Pons (tissue), 1 donor: ENCODE measurements at places on chromosomes 16 and 17.

DNA sequence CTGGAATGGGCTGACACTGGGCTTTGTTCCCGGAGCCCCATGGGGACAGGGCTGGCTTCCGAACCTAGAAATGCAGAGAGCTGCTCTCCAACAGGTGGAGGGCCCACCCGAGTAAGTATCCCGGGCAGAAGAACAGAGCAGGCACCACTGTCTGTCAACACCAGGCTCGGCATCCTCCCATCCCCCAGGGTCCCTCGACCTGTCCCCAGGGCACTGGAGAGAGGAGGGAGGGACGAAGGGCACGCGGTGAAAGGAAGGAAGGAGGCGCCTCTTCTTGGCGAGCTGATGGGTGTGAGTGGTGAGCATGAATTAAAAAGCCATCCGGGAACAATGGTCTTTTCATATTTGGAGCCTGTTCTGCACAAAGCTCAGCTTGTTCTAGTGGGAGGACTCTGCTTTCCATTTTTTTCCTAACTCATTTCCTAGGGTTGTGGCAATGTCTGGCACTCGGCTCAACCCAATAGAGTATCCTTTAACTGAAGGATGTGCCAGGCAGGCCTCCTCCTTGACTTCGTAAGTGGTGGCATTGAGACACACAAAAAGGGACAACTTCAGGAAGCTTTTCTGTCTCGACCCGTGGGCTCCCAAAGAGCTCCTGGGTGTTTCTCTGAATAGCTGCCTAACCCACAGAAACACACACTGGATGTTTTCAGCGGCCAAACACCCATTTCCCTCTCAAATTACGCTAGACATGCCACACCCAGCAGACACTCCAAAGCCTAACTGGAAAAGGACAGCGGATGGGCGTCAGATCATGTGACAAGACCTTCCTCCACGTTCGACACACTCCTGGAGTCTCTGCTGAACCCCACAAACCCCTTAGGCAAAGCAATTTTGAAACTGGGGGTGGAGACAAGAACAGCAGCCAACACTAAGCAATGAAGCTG is 47.7 kb downstream of the ZFHX3 start:
- peak; percentile 96 for DNase-seq

DNA sequence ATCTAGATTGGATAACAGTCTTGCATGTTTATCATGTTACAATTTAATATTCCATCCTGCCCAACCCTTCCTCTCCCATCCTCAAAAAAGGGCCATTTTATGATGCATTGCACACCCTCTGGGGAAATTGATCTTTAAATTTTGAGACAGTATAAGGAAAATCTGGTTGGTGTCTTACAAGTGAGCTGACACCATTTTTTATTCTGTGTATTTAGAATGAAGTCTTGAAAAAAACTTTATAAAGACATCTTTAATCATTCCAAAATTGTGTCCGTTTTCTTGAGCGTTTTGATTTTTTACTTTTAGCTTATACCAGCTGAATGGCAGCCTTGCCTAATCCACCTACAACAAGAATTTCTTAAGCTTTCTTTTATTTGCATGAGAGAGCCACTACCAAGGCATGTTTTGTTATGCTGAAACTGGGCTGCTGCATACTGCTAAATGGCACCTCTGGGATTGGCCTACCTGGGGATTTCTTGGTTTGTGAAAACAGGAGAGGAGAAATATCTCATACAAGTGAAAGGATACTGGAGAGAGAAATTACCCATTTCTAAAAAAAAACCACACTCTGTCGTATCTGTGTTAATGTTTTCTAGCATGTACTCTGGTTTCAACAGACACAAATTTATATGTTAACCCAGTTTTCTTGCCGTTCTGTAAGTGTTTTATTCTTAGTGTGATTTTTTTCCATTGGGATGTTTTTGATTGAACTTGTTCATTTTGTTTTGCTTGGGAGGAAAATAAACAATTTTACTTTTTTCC is 52.2 kb downstream of the TUBD1 start:
- no peak for DNase-seq

DNA sequence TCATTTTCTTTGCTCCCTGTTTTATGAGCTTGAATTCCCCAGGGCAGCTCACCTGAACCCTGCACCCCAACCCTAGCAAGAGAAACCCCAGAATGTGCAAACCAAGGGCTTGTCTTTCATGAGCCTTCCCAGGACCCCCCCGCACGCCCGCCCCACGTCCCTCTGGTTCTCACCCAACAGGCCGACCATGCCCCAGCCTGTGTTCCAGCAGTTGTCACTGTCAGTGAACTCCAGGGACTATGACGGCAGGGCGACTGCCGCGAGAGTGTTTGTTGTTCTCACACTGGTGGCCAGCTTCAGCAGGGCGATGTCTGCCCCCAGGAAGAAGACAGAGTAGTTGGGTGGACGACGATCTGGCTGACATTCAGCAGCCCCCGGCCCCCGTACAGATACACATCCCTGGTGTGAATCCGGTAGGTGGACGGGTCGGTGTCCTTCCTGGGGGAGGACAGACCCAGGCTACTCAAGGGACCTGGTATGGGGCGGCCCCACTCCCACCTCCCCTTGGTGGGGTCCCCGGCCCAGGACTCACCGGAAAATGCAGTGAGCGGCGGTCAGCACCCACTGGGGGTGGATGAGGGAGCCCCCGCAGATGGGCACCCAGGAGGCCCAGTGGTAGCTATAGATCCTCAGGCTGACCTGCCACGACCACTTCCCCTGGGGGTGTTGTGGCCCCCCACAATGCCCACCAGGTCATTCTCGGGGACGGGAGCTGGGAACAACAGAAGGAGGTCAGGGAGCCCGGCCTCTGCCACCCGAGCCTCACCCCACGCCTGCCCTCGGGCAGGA is 20.1 kb downstream of the TPSD1 start:
- no peak for DNase-seq

DNA sequence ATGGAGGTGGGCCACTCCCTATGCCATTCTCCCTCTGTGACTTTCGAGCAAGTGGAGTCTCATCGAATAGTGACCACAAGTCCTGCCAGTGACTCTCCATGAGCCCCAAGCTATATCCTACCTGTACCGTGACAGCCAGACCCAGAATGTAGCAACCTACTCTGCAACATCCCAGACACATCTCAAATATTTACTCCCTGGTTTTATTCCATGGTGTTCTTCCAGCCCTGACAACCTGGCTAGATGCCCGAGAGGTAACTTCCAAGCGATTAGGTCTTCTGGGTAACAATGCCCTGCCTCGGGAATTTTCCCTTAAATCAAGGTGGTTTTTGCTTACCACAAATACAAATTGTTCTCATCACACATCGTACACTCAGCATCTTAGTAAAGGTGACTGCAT is 211.7 kb downstream of the ZFHX3 start:
- no peak for DNase-seq

DNA sequence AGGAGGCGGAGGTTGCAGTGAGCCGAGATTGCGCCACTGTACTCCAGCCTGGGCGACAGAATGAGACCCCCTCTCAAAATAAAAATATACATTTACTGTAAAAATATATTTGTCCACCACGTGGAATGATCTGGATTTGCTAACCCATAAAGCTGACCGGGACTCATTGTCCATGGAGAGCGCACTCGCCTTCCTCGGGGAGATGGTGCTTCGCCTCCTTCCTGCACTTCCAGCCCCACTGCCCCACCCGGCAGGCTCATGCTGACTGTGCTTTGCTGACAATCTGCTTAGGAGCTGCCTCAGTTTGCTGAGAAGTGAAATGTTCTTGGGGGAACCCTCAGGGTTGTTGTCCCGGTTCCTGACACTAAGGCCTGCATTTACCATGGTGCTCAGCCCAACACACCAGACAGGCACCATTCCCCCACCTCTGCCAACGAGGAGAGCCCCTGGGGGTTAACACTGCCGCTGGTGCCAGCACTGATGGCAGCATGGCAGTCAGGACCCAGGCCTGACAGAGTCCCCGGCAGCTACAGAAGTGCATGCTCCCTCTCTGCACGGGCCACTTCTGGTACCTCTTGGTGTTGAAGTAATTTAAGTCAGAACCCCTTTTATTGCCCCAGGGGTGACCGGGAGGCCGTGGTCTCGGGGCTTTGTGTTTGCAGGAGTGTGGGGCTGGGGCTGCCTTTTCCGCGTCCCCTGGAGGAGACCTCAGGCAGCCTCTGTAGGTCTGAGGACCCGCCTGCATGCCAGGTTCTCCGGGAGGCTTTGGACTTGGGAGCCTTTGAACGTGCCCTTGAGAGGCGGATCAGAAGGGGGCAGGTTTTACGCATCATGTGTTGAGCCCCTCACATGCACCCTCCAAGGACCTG is 2.5 kb downstream of the NUBP2 start:
- no peak for DNase-seq

- DNase-seq, result peak; percentile 71
These were observed 32.9 kb downstream of the SRCIN1 start for GRCh38 chr17:38572669-38573365.

- no peak for DNase-seq
These were observed 46.7 kb downstream of the LMF1 start for GRCh38 chr16:924063-924462.

DNA sequence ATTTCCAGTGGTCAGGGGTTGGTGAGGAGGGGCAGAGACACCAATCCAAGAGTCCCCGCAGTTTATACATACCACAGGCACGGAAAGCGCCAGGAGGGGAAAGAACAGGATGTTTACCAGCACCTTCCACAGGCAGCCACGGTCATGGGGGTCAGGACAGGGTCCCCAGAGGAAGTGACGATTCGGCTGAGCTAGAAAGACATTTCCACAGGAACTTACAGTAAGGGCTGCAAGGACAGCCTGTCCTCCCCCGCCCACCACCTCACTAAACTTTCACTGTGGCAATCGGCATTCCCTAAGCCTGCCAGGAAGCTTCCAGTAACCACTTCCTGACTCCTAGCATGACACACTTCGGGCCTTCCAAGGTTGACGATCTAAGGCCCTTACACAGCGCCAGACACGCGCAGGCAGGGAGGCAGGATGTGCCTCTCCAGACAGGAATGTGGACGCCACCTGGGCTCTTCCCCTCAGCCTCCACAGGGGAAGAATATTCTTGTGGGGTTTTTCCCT is 1.2 kb upstream of the MT2A start:
- no peak for DNase-seq

DNA sequence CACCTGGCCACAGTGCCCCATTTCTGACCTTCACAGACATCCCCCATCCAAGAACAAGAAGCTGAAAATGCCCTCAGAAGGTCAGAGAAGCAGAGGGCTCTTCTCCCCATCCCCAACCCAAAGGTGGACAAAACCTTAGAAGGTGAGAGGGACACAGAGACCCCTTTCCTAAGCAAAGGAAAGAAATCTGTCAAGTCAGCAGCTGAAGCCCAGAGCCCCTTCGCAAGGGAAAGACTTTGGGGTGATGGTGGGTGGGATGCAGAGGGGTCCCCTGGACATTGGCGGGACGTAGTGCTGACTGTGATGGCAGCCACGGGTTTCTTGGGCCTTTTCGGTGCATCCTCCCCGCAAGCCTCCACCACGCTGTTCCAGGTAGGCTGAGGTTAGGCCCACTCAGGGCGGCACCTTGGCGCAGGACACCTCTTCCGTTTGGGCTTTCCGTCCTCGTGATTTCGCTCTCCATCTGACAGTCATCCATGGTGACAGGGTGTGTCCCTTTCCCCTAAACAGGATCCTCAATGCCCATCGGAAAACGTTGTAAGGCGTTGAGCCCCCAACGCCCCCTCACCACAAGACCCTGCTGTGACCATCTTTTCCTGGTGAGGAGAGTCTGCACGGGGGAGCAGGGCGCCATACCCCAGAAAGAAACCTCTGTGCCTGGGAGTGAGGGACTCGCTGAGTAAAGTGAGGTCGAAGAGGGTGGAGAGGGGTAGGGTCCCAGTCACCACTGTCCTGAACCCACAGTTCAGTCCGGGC is 10.7 kb upstream of the GSDMA start:
- DNase-seq, result no peak

DNA sequence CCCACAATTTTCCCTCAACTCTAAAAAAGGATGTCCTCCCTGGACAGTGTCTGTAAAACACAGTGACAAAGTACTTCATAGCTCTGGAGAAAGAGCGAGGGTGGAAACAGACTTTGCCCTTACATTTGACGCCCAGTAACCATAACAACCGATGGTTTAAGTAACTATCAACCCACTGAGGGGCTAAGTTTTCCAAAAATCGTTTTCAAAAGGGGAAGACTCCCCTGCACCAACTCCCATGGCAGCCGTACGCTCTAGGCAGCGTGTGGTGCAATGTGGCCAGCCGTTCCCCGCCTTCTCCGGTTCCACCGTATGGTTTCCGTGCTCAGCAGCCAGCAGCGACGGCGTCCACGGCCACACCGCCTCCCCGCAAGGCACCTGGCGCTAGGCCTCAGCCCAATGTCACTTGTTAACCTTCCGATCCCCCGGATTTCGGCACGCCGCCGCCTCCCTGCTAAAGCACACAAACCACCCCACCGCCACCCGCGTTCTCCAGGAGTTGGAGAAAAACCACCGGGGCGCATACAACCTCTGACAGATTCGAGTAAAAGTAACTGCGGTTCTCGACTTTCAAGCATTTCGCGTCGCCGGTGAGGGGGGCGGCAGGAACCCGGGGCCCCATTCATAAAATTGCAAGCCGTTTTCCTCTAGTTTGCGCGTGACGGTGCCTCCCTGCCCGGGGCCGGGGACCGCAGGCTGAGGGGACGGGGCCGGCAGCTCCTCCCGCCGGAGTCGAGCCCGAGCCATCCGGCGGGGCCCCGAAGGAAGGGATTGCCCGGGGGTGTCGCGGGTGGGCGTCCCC is 661 bp downstream of the TEX2 start:
- no peak for DNase-seq

DNA sequence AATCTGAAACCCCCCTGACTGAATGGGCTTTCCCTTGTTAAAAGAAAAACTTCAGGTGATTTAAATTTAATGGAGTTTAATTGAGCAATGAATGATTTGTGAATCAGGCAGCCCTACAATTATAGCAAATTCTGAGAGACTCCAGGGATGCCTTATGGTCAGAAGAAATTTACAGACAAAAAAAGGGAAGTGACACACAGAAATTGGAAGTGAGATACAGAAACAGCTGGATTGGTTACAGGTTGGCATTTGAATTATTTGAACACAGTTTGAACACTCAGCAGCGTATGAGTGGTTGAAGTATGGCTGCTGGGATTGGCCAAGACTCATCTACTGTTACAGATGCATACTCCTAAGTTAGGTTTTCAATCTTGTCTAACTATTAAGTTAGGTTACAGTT is 19.0 kb upstream of the CPHXL start:
- no peak for DNase-seq

DNA sequence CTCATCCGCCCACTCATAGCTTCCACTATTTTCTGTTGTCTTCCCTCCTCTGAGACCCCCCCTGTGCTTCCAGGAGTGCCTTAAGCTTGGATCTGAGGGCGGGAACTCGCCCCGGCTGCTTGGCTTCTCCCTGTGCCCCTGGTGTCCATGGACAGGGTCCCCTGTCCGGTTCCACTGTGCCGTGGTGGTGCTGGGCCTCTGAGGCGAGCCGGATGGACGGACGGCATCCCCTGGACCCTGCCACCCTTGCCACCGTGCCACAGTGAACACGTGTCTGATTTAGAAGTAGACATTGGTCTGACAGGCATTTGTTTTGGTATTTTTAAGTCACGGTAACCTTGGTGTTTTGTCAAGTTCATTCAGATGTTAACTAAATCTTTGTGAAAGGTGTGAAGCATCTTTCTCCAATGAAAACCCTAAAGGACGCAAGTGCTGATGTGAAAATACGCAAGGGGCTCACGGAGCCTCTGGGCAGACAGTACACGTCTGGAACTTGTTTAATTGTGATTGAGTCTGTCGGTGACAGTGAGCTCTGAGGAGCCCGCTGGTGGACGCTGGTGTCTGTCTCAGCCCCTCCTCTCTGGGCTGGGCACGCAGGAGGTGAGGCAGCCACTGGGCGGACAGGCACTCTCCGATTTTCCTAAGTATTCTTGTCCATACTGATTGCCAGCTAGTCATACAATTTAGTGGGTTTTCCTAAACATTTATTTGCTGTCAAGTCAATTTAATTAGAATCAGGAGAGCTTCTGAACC is 26.3 kb downstream of the ZNF750 start:
- no peak for DNase-seq

GRCh38 chr17:70268383-70268782 is 99.1 kb downstream of the KCNJ2 start:
- no peak for DNase-seq
